ENCODE measurements at places on chromosomes 3 and 15. TPM values are rescaled to one million over a fixed set of nuclear protein-coding genes. Genes with fewer than 3 reads are reported as not detected.

GRCh38 chr3:127440384-127440783 is 150.1 kb downstream of the TPRA1 start:
- no peak for DNase-seq

- DNase-seq, result no peak
Measured at GRCh38 chr3:175731543-175731942, 872.4 kb downstream of the NAALADL2 start.

DNA sequence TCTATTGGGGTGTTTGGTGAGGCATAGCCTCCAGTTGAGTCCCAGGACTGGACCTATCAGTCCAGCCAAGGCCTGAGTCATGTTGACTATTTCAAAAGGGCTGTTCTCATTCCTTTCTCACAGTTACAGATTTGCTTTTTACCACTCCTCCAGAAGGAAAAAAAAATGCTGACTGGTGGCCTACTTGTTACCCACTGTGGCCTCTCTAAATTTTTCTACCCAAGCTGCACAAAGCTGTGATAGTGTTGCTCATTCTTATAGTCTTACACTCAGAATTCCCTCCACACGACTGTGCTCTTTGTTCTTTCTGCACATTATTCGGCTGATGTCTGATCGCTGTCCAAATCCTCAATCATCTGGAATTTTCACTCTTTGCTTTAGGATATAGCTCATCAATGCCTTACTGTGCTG is 1142.2 kb downstream of the IGSF11 start:
- DNase-seq, result no peak

DNA sequence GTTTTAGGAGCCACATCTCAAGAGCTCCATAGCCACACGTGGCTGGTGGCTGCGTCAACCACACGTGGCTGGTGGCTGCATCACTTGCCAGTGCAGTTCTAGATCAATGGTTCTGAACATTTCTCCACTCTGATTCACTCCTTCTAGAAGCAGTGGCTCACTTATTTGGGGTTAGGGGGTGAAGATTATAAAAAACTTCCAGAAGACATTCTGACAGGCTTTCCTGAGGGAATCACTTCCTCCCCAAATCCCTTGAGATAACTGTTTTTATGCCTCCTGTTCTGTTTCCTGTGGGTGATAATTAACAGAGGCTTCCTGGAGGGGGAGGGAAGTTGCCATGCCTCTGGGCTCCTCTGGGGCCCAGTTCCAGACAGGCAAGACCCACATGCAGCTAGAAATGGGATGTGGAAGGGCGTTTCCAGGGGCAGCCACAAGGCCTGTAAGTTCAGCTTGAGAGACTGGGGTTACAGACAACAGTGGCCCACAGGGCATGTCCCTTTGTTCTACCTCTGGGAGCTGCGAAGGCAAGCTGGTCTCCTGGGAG is 23.6 kb downstream of the HEG1 start:
- DNase-seq, result no peak

- no peak for DNase-seq
Measured at GRCh38 chr15:37873336-37873735, 61.1 kb upstream of the TMCO5A start.

Gene SCAANT1
- total RNA-seq, result not detected
